ENCODE measurements at places on chromosomes 1 and 21.

DNA sequence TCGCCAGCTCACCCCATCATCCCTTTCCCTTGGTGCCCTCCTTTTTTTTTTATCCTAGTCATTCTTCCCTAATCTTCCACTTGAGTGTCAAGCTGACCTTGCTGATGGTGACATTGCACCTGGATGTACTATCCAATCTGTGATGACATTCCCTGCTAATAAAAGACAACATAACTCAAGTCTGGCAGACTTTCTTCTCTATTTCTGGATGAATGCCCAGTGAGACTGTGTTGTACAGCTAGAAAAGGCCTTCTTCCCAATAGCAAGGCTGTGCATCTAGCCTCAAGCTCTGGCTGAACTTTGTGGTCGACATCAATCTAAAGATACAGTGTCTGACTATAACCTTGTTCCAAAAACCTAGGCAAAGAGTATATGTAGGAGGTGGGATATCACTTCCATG, 6.4 kb downstream of the IL24 start:
- no peak for DNase-seq

GRCh38 chr1:178727014-178727895, 2.2 kb downstream of the RALGPS2 start:
- DNase-seq: no peak

DNA sequence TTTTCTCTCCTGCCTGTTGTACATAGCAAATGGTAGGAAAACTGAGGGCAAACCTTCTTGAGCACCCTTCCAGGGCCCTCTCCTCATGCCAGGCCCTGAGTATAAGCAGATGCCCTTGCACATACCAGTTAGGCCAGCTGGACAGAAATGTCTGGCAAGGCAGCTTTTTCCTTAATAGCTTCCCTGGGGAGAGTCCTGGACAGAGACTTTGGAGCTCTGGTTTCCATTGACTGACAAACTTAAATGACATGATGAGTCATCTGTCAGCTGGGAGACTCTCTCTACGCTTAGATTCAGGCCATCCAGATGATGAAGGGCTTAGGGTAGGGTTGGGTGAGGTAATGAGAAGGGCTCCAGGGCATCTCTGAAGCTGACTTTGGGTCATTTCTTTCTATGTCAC, 317.5 kb downstream of the ASTN1 start:
- DNase-seq: no peak

GRCh38 chr1:59046730-59047157, 250.2 kb upstream of the FGGY start:
- DNase-seq: no peak

DNA sequence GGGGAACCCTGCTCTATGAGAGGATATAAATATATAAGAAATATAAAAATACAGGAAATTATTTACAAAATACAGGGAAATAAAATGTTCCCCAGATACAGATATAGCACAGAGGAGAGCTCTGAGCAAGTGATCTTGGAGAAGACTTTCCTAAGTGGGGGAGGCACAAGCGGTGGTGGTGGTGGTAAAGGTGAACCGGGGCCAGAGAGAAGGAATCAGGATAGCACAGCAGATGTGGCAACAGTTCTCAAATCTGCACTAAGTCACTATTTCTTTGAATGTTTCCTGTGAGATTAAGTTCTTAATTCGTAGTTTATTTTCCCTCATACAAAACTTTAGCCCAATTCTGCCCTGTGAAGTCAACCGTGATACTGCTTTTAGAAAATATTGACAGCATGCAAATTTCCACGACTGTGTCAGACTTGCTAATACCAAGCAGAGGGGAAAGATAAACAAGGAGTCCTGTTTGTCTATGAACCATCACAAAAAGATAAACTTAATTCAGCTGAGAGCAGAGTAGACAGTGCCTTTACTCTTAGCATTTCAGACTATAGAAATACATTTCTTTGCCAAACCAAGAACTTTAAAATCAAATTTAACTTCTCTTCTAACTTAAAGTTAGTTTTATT, 237.5 kb upstream of the POGK start:
- no peak for DNase-seq

DNA sequence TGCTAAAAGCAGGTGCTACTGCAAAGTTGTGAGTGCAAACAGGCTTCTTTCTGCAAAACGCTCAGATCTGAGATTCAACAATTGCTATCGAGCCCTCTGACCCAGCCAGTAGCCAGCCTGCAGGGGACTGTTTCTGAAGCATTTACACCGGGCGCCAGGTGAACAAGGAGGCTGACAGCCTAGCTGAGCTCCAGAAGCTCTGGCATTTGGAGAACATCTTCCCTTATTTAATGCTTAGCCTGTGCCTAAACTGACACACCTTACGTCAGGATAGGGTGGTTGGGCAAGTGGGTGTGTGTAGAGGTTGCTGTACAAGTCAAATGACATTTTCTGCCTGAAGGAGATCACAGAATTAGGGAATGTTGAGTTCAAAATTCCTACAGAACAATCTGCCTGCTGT, 15.8 kb upstream of the PLA2G2C start:
- DNase-seq: no peak

DNA sequence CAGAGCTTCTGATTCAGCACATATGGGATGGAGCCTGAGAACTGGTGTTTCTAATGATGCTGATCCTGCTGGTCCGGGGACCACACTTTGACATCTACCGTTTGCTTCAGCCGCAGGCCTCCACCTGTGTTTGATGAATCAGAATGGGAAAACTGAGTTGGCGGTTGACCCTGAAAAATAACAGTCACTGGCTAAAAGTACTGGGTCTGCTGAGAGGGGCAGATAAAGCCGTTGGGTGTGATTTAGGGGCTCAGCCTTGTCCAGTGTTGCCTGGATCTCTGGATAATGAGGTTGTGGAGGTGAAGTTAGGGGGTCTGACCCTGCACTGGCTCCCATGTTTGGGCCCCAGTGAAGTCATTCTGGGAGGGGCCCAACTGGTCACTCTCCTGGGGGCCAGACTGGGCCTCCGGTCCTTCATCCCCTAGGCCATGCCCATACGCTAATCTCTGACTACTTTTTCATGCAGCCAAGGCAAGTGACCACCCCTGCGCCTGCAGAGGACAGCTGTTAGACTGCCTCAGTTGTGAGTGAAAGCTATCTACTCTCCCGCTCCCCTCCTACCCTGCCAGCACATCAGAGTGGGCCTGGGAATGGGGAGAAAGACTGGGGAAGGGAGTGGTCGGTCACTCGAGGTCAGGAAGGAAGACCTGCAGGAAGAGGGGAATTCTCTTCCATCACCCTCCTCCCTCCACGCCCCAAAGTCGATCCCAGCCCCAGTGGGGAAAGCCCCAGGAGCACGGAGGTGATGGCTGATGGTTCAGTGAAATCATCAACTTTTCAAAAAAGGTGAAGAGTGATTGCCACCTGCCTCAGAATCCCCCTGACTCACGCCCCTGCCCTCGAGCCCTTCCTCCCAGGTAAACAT, 27.7 kb downstream of the VASH2 start:
- no peak for DNase-seq

DNA sequence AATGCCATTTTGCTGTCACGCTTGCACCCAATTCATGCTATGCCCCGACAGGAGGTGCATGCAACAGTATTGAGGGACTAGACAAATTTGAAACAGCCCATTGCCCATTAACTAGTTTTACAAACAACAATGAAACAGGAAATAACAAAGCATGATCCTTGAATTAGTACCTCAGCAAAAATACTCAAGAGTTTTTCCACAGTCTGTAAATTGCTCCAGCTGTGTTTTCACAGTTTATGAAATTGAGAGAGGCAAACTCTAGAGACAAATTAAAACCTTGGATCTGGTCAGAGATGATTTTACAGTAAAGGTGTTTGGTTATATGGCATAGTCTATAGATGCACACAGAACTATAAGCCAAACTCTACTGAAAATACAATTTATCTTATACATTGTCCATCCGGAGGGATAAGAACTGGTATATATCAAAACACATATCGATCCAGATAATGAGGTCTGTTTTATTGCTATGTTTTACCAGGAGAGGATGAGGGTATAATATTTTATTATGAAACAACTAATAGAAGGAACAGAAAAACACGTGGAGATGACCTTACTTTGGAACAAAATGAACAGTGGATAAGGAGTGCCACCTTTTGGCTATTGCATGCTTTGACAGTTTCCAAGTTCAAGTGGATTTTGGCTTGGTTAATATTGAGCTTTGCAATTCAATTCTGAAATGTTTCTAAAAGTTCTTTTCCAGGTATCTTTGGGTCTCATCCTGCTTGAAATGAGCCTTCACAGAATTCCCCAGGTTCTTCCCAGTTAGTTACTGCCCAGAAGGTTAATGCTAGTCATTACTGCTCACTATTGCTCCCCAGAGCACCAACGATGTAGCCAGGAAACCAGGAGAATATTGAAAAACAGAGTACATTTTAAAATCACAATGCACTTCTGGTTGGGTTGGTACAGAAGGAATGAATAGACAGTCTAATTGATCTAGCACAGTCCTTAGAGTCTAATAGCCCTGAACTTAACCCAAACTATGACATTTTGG, 45.7 kb downstream of the ZC3H11B start:
- DNase-seq: no peak

DNA sequence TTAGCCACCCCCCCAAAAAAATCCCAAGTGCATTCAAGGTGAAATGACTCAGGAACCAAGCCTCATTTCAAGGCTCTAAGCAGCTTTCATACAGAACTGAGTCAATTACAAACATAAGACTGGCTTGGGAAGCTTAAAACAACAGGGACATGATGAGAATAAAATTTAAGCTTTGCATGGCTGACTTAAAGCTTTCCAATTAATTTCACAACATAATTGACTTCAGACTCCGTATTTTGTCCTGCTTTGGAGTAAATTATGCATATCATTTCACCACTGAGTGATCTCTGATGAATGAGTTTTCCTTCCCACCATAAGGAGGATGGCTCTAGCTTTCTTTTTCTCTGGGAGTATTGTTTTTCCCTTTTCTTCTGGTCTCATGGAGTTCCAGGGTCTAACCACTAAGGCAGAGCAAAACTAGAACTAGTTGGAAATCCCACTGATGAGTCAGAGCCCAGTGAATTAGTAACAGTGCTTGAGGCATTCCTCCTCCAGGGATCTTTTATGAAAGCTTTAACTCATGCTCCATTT, 72.8 kb downstream of the XCL2 start:
- DNase-seq: no peak

DNA sequence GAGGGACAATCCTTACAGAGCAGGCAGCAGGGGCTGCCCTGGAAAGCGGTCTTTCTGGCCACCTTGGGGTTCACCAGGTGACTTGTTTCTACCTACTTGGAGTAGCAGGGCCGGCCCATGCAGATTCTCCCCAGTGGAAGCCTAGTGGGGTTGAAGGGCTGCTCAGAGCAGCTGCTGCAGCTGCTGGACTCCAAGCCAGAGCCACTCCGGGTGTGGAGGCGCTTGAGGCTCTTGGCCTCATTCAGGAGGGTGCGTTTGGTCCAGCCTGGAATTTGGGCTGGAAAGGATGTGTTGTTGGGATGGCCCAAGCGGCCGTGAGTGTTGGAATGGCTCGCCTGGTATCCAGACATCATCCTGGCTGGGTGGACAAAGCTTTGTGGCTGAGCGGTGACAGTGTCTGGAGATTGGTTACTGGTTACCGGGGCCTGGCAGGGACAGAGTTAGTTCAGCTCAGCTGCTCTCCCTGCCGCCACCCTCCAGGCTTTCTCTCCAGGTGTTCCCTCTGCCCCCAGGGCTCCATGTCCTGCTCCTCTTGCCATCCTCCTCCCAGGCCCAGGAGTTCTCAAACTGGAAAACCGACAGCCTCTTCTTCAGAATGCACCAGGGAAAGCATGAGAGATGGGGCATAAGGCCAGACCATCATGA, 14.2 kb upstream of the HSPG2 start:
- DNase-seq: no peak

DNA sequence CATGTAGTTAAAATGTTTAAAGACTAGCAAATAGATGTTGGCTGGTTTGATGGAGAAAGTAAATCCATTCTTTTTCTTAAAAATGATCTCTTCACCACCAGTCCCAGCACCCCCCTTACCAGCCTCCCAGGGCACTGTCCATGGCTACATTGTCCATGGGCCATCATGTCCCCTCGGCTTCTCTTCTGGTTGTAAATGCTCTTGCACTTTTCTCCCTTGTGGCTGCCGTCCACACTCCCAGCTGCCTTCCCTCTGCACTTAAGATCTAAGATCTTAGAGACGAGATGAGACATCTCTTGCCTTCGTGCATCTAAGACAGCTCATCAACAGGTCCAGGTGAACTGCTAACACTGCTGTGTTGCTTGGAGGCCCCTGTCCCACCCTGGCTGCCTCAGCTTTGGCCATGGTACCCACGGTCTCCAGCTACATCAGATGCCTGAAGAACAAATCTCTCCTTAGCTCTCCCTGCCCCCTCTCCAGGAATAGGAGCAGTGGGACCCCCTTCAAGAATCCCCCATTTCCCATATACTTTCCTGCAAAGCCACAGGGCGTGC, 11.1 kb downstream of the CAPN2 start:
- no peak for DNase-seq

- no peak for DNase-seq
Measured at GRCh38 chr21:18244671-18245463, at the start of gene CHODL. TSS of gene CHODL (plus strand) at chr21:18244833. CDS start at chr21:18245224, 391 bp downstream.

DNA sequence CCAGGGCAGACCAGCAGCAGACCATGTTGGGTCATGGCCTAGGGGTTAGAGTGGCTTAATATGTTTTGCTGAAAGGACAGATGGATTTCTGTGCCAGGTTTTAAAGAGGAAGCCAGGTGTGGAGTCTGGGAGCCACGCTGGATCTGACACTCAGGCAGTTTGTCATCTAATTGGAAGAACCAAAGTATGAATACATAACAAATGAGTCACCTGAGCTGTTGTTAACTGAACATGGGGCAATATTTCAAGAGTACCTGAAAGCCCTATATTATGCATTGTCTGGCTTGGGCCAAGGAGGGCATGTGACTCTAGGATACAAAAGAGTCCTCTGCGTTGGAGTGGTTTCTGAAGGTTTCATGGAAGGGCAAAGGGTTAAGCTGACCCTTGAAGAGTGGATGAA, 70.6 kb downstream of the LMO4 start:
- DNase-seq: no peak

- no peak for DNase-seq
Measured at GRCh38 chr21:29800056-29800455, 139.7 kb downstream of the GRIK1 start.

DNA sequence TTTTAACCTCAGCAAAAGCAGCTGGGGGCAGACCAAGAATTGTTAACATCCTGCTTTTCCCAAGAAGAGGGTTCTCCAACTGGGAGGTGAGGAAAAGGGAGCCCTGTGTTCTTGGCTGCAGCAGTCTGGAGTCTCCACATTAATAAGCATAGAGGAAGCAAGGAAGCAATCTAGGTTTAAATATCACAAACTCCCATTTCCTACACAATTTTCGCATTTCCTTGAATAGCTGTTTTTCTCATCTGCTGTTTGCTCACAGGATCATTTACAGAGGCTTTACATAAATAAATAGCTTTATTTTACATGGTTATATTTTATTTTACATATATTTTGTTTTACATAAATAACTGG, 124.0 kb downstream of the TRIM33 start:
- no peak for DNase-seq

- no peak for DNase-seq
Measured at GRCh38 chr1:172125812-172126430, 284.6 kb downstream of the DNM3 start.
